Hepatocyte (in vitro differentiated cells): ENCODE measurements at places on chromosomes 7 and 10.

GRCh38 chr10:70698211-70698610 lies 25.9 kb downstream of the ADAMTS14 start:
- no peak for DNase-seq

DNA sequence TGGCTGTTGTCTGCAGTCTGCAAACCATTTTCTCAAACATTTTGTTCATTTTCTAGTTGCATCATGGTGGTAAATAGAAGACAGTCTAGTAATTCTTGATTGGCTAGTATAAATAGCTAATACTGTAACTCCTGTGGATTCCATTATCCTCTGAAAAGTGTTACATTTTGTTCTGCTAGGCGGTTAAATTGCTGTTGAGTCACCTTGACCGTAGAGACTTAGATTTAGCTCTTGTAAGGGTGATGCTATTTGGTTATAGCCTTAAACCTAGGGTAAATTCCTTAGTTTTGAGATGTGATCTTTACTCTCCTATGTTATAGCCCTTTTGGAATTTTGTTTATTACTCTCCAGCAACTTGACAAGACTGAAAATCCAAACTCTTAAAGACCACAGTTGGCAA lies 58.8 kb downstream of the SHOC2 start:
- DNase-seq, result no peak

- no peak for DNase-seq
Observed at GRCh38 chr7:96727534-96728088, 18.0 kb upstream of the SEM1 start.

- no peak for DNase-seq
Observed at GRCh38 chr10:101781655-101781983, 1.6 kb downstream of the NPM3 start.

DNA sequence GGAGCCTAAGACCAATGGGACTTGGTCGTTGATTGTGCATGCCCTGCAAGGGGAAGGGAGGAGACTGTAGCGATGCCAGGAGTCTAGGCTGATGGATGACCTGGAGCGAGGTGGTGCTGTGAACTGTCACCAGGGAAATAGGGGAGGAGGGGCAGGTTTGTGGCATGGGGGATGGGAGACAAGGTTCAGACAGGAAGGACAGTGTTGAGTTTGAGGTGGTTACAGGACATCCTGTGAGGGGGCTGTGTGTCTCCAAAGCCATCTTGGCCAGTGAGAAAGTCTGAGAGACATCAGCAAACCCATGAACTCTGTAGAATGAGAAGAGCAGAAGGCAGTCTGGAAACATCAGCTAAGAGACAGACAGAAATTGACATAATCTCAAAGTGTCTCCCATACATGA lies 38.5 kb upstream of the KDM7A start:
- no peak for DNase-seq

- DNase-seq, result no peak
Observed at GRCh38 chr7:54961391-54961790, 57.4 kb upstream of the EGFR start.

GRCh38 chr7:35762781-35763180 lies 38.1 kb upstream of the SEPTIN7 start:
- no peak for DNase-seq

- no peak for DNase-seq
Observed at GRCh38 chr10:11605807-11606408, 5.5 kb downstream of the USP6NL start.

DNA sequence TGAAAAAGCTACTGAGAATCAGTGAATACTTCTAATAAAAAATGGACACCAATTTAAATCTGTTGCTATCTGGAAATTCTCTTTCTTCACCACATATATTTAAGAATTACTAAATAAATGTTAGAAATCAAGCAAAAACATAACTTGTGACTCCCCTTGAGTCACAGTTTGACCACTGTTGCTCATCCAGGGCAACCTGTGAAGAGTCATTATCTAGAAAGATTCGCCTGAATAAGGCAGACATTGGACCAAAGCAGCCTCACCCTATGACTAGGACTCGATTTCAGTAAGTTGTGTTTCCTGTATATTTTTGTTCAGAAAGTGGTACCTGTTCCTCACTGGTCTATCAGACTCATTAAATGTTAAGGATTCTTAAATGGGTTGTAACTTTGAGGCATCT lies 572.4 kb downstream of the ATRNL1 start:
- DNase-seq, result no peak

- peak; percentile 26 for DNase-seq
Observed at GRCh38 chr7:106012935-106013439, 49.9 kb downstream of the CDHR3 start.

DNA sequence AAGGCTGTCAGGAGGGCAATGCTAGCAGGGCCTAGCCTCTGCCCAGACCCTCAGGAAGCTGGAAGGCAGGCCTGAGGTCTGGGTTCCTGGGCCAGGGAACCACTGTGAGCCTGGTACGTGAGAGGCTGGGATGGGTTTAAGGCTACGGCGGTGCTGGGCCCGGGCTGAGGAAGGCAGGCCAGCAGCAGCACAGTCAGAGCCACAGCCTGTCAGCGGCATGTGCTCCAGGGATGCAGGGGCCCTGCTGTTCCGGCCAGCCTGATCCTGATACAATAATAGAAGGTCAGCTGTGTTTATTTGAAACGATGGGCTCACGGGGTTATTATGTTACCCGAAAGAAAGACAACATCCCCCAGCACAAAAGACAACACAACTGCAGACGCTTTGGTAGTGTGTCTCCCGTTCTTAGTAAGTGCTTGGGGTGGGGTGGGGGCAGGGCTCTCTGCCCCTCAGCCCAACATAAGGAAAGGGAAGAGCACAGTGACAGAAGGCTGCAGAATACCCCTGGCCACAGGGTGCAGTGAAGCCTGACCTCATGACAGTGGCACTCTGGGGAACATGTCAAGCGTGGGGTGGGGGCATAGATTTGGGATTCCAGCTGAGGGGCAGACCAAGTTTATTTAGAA lies 95.0 kb downstream of the COL13A1 start:
- no peak for DNase-seq

DNA sequence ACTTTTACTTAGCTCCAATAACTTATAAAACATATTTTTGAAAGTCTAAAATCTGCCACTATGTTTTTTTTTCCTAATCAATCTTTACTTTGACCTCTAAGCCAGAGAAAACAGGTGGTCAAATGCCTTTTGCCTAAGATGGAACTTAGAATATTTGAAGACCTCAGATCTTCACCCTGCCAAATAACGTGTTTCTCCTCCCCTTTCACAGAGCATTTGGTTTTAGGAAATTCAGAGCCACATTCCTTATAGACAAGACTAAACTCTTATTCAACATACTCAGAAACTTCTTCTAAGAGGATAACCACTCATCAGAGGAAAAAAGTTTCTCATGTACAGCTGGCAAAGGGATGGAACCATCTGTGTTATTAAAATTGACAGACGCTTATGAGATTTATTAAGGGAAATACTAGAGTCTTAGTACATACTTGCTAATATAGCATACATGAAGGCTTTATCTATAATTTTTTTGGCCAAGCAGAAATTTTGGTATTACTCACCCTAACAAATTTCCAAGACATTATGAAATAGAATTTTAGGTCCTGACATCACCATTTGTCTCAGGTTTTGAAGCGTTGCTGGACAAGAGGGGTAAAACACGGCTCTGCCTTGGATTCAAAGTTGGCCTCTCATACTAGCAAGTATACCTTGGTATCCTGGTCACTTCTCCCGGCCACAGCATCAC lies 2.6 kb upstream of the EGFR start:
- no peak for DNase-seq

GRCh38 chr7:128151635-128152034 lies 89.4 kb upstream of the LEP start:
- no peak for DNase-seq

GRCh38 chr7:158121441-158122045 lies 466.1 kb downstream of the PTPRN2 start:
- no peak for DNase-seq

- peak; percentile 60 for DNase-seq
Observed at GRCh38 chr7:98557538-98558031, 59.5 kb upstream of the NPTX2 start.

- DNase-seq, result peak; percentile 39
Observed at GRCh38 chr10:121368347-121369025, 229.8 kb downstream of the FGFR2 start.

DNA sequence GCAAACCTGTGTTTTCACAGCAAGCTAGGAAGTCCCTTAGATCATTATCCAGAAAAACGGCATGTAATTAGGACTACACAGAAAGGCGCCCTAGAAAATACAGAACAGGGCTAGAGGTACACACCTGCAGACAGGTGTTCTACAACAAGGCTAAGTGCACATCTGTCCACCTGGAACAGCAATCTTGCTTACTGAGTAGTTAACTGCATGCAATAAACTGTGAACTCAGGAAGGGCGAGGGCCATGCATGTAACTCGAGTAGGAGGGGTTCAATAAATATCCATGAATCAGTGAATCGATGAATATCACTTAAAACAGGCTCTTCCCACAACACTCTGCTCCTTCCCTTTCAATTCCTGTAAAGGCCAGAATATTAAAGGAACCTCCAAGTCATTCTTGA lies 22.0 kb downstream of the FAM171A1 start:
- DNase-seq, result no peak

DNA sequence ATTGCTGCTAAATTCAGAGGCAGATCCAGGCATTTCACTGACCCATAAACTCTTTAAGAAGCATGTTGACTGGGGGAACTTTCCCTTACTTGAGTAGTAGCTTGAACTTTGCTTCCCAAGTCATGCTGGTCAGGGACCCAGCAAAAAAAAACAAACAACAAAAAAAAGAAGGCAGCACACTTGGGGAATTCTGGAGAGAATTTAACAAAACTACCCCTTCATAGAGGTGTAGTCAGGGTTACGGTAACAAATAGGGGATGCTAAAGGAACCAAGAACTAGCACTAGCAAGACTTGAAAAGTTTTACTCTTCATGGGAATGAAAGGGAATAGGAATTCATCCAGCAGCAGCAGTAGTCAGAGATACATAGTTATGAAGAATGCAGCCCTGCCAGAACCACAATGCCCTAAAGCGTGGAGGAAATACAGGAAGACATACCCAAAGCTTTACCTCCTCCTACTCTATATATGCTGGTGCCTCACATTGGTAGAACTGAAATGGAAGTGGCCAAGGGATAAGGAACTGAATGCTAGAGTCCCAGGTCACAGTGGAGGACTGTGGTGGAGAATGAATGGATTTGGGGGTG lies 67.3 kb downstream of the PHYHIPL start:
- DNase-seq, result no peak

GRCh38 chr10:126519185-126519584 lies 130.9 kb upstream of the ADAM12 start:
- DNase-seq, result no peak

- DNase-seq, result peak; percentile 56
Observed at GRCh38 chr10:119651514-119652360, 557 bp downstream of the BAG3 start.

DNA sequence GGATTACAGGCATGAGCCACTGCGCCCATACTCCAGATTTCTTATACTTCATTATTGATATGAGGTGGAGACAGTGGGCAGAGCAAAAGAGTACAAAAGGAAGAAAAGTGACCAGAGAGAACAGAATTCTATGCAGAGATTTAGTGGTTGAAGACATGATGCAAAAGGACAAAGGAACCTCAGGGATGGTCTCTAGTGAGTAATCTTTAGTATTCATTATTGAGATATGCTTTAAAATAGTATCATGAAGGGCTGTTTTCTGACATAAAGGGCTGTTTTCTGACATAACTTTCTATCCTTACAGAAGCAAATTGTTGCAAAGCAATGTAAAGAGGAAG lies 81.2 kb upstream of the OIT3 start:
- no peak for DNase-seq

DNA sequence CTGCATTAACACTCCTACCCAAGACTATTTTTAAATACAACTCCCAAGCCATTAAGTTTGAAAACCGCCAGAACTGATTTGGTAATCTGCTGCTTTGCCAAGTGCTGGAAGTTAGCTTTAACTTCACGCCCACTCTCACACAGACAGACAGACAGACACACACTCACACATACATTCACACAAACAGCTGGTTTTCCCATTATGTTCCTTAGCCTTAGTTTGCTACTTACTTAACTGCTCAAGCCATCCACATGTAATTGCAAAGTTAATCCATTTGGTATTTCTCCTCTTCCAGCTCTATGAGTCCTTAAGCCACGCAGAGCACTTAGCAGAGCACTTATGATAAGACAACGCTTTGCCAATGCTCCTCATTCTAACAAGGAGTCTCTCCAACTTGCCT lies 8.3 kb downstream of the COBL start:
- peak; percentile 16 for DNase-seq

DNA sequence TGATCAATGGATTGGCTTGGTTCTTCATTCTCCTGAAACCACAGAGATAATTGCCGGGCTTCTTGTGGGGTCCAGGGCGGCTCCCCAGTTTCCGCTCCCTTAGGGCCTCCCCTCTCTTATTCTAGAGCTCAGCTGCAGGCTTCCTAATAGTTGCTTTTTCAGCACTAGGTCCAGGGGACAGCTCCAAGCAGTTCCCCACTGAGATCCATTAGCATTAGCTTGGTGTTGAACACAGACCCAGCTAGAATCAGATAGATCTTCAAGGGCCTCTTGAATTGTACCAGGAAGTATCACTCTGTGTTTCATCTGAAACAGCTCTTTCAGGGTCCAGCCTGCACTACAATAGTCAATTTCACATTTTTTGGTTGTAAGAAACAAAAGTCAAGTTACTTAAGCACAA lies 238.7 kb downstream of the SEC23IP start:
- peak; percentile 62 for DNase-seq

DNA sequence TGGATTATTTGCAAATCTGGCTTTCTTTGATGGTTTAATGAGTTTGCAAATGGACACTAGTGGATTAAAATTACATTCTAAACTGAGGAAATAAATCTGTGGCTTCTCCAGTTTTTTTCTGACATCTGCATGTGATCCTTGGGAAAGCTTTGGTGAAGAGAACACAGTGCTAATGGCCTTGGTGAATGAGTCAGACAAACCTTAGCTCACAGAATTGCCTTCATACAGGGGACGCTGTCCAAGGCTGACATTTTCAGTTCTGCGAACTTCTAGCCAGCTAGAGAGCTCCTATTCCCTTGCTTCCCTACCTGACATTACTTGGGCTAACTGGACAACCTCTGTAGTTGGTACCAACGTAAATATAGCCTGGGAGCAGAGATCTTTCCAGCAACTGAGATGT lies 21.2 kb downstream of the BMPER start:
- DNase-seq, result no peak

GRCh38 chr10:10824591-10825148 lies 193.0 kb upstream of the CELF2 start:
- DNase-seq, result no peak
